T-helper 17 cell (primary cell): ENCODE measurements at places on chromosomes 1 and 21.

GRCh38 chr1:53070621-53071020 is 8.6 kb downstream of the PODN start:
- peaks cover under 1% of the 10 kb centered on the region for H3K36me3 ChIP-seq
- H3K4me3 ChIP-seq = no peak overlapping the region
- peaks cover 3% of the 10 kb centered on the region for H3K4me1 ChIP-seq
- DNase-seq = no peak
- H3K27me3 ChIP-seq = peaks cover 17% of the 10 kb centered on the region
- H3K27ac ChIP-seq = no peak overlapping the region

- H3K4me1 ChIP-seq = peaks cover 8% of the 10 kb centered on the region
- H3K36me3 ChIP-seq = no peaks in the 10 kb centered on the region
- no peak overlapping the region for H3K4me3 ChIP-seq
- peak overlapping the region; percentile 0 for H3K27ac ChIP-seq
- no peak for DNase-seq
Observed at GRCh38 chr1:3316340-3316943, 138.0 kb upstream of the ARHGEF16 start.

GRCh38 chr21:38498057-38498833 is at the start of gene ERG:
Gene ERG, minus strand, starts transcription at chr21:38498477. Its CDS starts 97 bp downstream, at chr21:38498380.
- no peak for DNase-seq
- no peak within 1 kb of the TSS for H3K4me3 ChIP-seq
- H3K36me3 ChIP-seq = no peaks in the 10 kb centered on the region
- peaks cover 49% of the 10 kb centered on the region for H3K27me3 ChIP-seq
- peaks cover 2% of the 10 kb centered on the region for H3K4me1 ChIP-seq
- H3K27ac ChIP-seq = no peak within 1 kb of the TSS

DNA sequence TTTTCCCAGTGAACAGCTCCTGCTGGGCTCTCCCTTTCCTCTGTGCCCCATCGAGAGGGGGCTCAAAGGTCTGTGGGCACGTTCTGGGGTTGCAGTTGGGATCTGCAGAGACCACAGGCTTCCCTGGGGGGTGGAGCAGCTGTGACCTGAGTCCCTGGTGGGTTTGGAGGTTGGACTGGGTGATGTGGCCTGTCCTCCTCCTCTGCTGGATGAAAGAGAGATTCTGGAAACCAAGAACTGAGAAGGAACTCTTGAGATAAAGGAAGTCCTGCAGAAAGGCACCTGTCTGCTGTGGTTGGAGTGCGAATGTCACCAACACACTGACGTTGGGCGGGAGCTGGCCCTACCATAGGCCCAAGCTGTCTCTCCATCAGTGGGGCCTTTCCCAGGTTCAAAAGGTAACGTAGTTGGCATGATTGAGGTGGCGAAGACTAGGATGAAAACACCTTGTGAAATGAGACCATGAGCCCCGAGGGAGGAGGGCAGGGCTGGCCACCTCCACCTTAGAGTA is 35.8 kb upstream of the ETV3 start:
- peaks cover 72% of the 10 kb centered on the region for H3K27me3 ChIP-seq
- DNase-seq = no peak
- H3K36me3 ChIP-seq = peaks cover 2% of the 10 kb centered on the region
- H3K4me1 ChIP-seq = peaks cover 4% of the 10 kb centered on the region
- no peak overlapping the region for H3K4me3 ChIP-seq

DNA sequence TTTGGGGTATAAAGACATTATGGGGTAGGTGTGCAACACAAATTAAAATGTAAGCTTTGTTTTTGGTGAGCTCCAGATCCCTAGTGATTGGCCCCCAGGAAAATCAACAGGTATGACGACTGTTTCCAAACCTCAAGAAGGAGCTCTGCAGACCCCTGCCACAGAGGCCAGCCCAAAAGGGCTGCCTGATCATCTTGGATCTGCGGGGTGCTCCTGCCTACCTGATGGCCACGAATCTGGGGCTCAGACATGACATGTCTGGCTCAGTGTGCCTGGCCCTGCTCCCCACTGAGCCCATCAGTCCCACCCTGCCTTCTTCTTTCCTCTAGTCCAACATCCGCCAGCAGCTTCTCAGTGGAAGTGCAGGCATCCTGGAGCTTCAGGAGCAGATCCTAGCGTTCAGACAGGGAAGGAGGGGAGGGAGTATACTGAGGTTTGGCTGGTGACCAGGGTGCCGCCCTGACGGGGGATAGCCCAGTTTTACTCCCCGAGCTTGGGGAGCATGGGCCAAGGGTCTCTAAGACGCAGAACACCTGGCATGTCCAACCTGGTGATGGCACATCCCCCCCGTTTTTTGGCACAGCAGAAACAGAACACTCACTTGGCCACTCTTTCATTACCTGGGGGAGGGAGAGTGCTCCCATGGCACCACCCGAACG is 31.8 kb downstream of the ZNF496 start:
- no peak for DNase-seq
- peaks cover 2% of the 10 kb centered on the region for H3K4me1 ChIP-seq
- H3K36me3 ChIP-seq = peaks cover 8% of the 10 kb centered on the region
- no peaks in the 10 kb centered on the region for H3K27me3 ChIP-seq
- H3K27ac ChIP-seq = no peak overlapping the region

DNA sequence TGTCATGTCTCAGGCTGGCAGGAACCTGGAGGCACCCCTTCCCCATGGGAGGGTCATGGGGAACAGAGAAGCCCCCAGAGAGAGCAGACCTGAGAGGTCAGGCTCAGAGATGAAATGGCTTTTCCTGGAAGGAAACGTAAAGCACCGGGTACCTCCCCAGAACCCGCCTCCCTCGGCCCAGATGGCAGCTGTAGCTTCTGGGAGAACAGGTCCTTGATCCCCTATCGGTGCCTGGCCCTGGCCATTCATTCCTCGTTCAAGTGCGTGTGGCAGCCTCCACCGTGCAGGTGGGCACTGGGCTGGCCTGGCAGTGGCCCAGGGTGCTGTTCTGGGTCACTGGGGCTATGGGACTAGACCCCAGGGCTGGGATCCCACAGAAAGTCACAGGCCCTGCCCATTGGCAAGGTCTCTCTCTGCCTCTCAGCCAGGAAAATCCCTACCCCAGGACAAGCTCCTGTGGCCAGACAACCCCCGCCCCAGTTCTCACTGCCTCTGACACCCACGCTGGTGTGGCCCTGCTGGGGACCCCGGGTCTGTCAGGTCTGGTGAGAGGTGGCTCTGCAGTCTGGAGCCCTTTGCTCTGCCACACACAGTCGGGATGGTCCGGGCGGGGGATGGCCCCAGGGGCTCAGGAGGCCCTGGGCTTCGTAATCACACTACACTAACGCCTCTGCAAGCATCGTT is 183.2 kb upstream of the VAMP3 start:
- H3K27me3 ChIP-seq = peaks cover 33% of the 10 kb centered on the region
- no peak overlapping the region for H3K4me3 ChIP-seq
- H3K4me1 ChIP-seq = no peaks in the 10 kb centered on the region
- H3K36me3 ChIP-seq = no peaks in the 10 kb centered on the region

DNA sequence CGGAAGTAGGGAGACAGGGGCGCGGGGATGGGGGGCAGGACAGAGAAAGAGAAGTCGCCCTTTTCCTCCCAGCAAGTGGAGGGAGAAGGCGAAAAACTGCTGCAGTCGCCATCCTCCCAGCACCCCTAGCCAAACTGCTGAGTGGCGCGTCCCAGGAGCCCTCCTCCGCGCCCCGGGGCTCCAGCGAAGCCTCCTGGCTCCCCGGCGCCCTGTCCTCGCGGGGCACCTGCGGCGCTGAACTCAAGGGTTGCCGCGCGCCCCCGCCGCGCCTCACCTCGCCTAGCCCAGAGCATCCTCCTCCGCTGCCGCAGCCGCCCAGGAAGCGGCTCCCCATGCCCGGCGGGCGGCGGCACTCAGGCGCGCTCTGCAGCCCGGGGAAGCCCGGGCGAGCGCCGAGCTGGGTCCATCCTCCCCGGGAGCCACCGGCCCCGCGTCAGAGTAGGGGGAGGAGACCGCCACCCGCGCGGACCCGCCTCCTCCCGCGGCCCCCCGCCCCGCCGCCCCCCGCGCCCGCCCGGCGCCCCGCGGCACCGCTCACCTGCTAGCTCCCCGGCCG is at the start of gene DAB1:
Gene DAB1 (minus strand): TSS at position 405 of the 556 bp plus-strand sequence. CDS start 133,030 bp downstream, outside the sequence.
- H3K4me1 ChIP-seq = peaks cover 13% of the 10 kb centered on the region
- H3K27me3 ChIP-seq = peaks cover 59% of the 10 kb centered on the region
- H3K4me3 ChIP-seq = peak within 1 kb of the TSS; percentile 83
- no peak within 1 kb of the TSS for H3K27ac ChIP-seq
- H3K36me3 ChIP-seq = peaks cover 2% of the 10 kb centered on the region

DNA sequence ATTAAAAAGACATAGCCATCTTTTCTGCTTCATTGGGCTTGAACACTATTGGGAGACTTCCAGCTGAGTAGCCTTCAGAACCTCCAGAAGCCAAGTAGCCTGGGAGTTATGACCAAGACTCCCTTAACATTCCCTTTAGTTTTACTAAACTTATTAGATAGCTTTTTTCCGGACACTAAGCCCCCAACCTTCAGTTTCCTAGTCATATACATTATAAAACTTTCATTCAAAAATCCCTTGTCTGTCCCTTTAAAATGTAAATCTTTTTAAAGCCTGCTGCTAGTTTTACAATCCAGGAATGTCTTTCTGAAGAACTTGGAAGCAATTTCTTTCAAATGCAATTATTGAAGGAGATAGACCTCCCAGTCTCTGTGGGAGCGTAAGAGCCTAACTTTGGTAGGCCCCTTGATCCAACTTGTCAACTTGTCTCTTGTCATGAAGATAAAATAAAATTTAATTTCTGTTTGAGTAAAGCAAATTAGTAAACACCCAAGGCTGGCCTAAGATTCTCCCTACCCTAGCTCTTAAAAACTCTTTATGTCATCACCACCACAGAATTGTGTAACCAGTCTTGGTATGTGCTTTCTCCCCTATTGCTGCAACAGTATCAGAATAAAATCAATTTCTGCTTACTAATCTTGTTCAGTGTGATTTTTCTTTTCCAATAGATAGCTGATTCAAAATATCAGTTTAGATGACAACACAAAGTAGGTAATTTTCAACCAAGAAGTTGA is 796.2 kb downstream of the PLA2G4A start:
- no peak for DNase-seq
- H3K27me3 ChIP-seq = no peaks in the 10 kb centered on the region
- no peaks in the 10 kb centered on the region for H3K4me1 ChIP-seq
- H3K4me3 ChIP-seq = no peak overlapping the region
- H3K27ac ChIP-seq = no peak overlapping the region
- H3K36me3 ChIP-seq = no peaks in the 10 kb centered on the region

DNA sequence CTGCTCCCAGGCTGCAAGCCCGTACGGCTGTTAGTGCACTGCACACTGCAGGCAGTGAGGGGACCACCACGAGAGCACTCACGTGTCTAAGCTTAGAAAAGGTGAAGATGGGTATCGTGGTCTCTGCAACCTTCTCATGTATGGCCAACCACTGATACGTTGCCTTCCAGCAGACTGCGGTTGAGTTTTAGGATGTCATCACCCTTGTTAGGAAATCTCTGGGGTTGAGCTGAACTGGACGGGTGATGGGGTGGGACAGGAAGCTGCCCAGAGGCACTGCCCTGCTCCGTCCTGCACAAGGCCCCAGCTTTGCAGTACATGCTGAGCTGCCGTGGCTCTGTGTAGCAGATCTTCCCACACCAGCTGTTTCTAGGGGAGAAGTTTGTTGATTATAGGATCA is 43.3 kb downstream of the FAAP20 start:
- H3K27ac ChIP-seq = no peak overlapping the region
- H3K27me3 ChIP-seq = no peaks in the 10 kb centered on the region
- no peak overlapping the region for H3K4me3 ChIP-seq
- peaks cover 5% of the 10 kb centered on the region for H3K36me3 ChIP-seq

DNA sequence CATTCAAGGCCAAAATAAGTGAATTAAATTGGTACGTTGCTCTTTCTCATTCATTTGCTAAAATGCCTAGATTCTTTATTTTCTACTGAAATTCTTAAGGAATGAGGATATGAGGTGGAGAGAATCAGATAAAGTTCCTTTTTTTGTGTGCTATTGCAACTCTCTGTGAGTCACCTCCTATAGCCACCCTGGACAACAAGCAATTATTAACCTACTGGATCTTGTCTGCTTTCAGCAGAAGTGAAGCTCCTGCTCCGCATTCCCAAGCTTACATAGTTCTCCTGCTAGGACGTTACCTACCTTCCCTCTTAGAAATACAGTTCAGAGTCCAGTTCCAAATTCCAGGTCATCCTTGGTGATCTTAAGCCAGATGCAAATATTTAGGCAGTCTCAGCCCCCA is 4.8 kb upstream of the KCNJ6 start:
- no peaks in the 10 kb centered on the region for H3K36me3 ChIP-seq
- DNase-seq = no peak
- no peak overlapping the region for H3K27ac ChIP-seq
- no peaks in the 10 kb centered on the region for H3K4me1 ChIP-seq
- no peak overlapping the region for H3K4me3 ChIP-seq

GRCh38 chr1:229579059-229579673 is 20.7 kb upstream of the ABCB10 start:
- H3K4me1 ChIP-seq = no peaks in the 10 kb centered on the region
- no peak for DNase-seq
- peaks cover 15% of the 10 kb centered on the region for H3K27me3 ChIP-seq
- H3K27ac ChIP-seq = no peak overlapping the region
- no peak overlapping the region for H3K4me3 ChIP-seq

DNA sequence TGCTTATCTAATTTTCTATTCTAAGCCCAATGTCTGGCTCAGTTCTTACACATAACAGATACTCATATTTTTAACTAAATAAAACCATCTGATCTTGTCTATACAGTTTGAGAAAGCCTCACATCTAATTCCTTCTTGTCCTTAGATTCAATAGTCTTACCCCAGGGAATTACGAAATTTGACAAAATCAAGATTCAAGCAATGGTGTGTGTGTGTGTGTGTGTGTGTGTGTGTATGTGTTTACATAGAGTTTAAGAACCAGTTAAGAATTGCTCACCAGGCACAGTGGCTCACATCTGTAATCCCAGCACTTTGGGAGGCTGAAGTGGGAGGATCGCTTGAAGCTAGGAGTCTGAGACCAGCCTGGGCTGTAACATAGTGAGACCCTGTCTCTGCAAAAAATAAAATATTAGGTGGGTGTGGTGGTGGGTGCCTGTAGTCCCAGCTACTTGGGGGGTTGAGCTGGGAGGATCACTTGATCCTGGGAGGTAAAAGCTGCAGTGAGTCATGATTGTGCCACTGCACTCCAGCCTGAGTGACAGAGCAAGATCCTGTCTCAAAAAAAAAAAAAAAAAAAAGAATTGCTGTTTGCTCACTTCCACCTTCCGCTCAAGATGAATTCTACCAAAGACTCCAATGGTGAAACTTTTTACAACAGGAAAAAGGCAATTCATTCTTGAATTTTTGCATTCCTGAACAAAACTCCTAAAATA is 6.2 kb downstream of the WDR64 start:
- H3K4me3 ChIP-seq = no peak overlapping the region
- peaks cover 33% of the 10 kb centered on the region for H3K27me3 ChIP-seq
- DNase-seq = no peak
- H3K27ac ChIP-seq = no peak overlapping the region
- no peaks in the 10 kb centered on the region for H3K4me1 ChIP-seq

- peaks cover 6% of the 10 kb centered on the region for H3K4me1 ChIP-seq
- no peak overlapping the region for H3K4me3 ChIP-seq
- no peaks in the 10 kb centered on the region for H3K27me3 ChIP-seq
Observed at GRCh38 chr21:34243562-34243961, 120.2 kb upstream of the KCNE2 start.

GRCh38 chr1:172682812-172683211 is 23.9 kb downstream of the FASLG start:
- DNase-seq = no peak
- peaks cover 24% of the 10 kb centered on the region for H3K4me1 ChIP-seq
- peak overlapping the region; percentile 62 for H3K4me3 ChIP-seq
- no peaks in the 10 kb centered on the region for H3K27me3 ChIP-seq

GRCh38 chr1:21756393-21757089 is 26.4 kb downstream of the USP48 start:
- no peak overlapping the region for H3K27ac ChIP-seq
- no peak for DNase-seq
- no peak overlapping the region for H3K4me3 ChIP-seq

GRCh38 chr1:40849801-40850592 is 12.2 kb downstream of the CITED4 start:
- no peak overlapping the region for H3K4me3 ChIP-seq
- DNase-seq = peak; percentile 71
- peaks cover 18% of the 10 kb centered on the region for H3K4me1 ChIP-seq
- H3K27ac ChIP-seq = no peak overlapping the region
